Kidney glomerular epithelial cell (primary cell): ENCODE measurements at places on chromosomes 7 and 10.

- DNase-seq: peak; percentile 57
Measured at GRCh38 chr10:70815504-70816219, at the start of gene SGPL1. Gene SGPL1, plus strand, starts transcription at chr10:70815948. Its CDS starts 906 bp downstream, at chr10:70816854.

DNA sequence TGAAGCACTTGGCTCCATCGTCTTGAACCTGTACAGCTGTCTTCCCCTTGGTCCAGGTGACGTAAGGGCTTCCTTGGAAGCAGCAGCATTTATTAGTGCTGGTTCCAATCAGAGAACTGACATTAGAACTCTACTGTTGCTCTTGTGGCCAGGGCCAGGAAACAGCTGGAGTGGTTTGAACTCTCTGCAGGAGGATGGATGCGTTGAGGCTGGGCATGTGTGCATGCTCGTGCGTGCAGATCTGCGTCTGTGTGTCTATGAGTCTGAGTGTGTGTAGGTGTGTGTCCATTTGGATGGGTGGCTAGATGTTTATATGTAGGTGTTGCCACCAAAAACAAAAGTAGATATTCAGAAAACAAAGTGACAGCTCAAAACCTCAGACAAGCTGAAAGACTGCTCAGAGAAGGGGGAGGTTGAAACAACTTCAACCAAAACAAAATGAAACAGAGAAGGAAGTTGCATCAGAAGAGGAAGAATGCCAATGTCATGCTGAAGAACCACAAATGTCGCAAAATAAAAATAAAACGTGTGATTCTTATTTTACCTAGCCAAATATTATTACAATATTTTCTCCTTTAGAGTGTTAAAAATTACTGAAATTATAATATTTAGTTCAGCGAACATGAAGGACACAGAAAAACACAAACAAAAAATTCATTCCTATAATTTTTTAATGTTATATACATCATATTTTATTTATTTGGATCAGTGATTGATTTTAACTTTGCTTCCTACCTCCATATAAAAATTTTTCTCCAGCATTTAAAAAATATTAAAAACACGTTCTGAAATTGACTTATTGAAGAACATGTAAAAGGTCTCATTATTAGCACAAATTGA is 96.1 kb upstream of the MKLN1 start:
- peak; percentile 6 for DNase-seq

DNA sequence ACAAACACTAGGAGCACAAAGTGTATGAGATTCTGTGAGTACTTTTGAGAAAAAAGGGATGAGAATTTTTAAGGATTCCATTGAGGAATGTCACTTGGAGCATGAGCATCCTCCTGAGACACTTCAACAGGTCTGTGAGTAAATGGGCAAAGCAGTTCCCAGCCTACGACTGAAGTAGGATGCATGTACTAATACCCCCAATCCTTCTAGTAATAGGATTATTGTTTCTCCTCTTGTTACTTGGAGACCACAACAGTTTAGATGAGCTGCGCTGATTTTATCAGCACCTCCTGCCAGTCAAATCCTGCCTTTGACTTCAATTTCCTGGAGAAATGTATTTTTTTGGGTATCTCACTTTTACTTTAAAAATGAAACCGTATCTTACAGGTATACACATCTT is 820 bp downstream of the BBS9 start:
- DNase-seq: peak; percentile 12

DNA sequence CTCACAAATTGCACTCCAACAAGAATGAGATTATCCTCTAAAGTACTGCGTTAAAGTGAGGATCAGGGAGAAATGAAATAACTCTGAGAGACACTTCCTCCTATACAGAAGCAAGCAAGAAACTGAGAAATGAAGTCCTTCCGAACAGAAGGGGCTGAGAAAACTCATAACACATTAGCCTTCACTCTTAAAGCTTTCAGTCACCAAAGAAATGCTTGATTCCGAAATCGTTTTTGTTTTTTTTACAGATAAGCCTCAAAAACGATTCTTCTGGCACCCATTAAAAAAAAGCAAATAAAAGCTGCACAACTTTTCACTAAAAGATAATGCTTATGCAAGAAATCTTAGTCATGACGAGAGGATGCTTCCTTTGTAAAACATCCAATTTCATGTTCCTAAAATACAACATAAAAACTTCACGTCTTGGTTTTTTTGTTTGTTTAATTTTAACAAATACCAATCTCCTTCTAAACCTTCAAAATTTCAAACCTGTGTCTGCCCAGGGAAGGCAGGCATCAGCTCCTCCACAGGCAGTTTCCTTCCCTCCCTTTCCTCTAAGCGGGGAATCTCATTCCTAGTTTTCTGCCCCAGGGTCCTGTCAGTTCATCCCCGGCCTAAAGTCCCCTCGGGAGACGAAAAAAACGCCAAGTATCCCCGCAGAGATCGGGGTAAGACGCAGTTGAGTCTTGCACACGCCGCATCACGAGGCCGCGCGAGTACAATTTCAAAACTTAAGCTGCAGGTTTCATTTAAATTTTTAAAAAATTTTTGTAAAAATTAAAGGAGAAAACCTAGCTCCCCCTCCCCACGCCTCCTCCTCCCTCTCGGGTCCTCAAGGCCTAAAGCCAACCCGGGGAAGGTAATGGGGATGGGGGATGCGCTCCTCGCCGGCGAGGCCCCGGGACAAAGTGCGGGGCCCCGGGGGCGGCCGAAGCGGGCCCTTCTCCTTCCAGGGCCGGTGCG is 1.1 kb downstream of the BAZ1B start:
- DNase-seq: peak; percentile 28

DNA sequence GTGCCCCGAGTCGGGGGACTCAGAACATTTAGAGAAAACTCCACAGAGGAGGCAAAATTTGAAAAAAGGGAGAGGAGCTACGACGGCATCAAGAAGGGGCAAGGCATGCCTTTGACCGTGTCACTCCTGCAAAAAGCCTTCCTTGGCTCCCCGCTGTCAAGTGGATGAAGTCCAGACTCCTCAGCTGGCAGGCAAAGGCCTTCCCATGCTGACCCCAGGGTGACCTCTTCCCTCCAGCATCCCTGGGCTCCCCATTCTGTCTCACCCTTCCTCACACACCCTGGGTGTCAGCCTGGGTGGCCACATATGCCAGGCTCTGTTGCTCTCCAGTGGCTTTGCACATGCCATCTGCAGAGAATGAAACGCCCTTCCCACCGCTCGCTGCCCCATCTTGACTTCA is 88.4 kb upstream of the ZMIZ1 start:
- DNase-seq: no peak

- no peak for DNase-seq
Measured at GRCh38 chr10:9068003-9068402, 1013.5 kb downstream of the GATA3 start.

DNA sequence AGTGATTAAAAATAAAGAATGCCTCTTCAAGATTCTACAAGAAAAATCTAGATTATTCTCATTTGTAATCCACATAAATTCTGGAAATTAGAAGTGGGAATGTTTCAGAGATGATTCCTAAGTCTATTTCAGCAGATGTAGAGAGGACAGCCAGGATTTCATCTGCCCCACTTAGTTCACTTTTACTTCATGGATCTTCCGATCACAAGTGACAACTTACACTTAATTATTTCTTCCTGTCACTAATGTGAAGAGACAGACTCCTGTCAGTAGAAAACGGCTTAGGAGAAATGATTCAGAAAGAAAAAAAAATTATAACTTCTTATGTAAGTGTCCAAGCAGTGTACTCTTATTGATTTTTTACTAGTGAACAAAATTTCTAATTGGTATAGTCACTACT is 368.2 kb upstream of the SMIM30 start:
- DNase-seq: no peak

GRCh38 chr10:93495654-93496321 is 624 bp upstream of the CEP55 start:
- no peak for DNase-seq

DNA sequence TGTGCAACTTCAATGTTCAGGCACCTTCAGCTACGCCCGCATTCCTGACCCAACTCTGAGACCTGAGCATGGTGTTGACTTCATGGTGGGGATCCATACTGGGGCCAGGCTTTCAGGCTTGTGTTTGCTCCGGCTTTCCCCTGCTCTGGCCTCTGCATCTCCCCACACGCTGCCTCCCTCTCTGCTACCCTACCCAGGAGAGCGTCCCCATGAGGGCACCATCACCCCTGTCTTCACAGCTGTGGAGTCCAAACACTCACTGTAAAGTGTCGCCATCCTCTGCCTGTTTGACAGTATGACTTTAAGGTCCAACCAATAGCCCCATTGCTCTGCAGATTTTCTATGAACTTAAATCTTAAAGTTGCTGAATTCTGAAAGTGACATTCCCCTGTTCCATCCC is 199.0 kb upstream of the GRB10 start:
- DNase-seq: no peak

DNA sequence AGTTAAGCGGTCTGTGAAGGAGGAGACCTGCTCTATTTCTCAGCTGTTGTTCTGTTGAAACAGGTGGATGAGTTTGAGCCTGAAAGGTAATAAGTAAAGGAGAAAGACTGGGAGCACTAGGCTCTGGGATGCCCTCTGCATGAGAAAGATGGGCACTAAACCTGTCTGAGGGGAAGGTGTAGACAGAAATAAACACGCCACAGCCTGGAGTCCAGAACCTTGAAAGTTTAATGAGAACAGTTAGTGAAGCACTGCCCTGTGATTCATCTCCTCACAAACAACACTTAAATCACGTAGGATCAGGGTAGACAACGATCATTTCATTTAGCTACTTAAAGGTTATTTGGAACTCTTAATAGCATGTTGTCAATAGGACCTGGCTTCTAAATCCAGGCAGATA is 193.1 kb downstream of the PHTF2 start:
- DNase-seq: no peak

DNA sequence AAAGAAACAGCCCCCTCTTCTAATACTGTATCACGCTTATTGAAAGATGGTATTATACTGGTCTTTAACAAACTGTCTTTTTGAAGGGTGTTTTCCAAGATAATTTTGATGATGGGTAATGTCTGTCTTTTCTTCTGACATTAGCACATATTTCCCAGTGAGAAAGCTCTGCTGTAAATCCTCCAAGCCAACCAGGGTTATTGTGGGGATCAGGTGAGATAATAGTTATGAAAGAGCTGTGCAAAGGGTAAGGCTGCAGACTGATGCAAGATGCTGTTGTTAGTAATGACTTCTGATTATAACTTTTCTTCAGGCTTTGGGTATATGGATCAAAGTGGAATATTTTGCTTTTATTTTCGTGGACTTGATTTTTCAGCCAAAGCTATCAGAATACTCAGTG is 581.7 kb downstream of the REEP3 start:
- no peak for DNase-seq

DNA sequence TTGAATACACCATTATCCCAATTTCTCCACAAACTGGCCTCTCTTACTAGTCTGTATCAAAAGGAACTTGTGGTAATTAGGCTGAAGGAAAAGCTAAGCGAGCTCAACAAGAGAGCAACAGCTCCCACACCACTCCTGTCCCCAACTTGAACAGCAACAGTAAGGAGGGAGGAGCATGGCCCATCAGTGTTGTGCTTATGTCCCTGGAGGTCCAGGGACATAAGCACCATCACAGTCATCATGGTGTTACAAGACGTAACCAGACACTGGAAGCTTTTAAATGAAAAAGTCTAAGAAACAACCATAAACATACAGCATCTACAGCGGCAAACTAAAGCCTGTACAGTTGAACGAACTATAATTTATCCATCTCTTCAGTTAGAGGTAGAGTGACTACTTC is 989 bp downstream of the ERLIN1 start:
- DNase-seq: peak; percentile 37

DNA sequence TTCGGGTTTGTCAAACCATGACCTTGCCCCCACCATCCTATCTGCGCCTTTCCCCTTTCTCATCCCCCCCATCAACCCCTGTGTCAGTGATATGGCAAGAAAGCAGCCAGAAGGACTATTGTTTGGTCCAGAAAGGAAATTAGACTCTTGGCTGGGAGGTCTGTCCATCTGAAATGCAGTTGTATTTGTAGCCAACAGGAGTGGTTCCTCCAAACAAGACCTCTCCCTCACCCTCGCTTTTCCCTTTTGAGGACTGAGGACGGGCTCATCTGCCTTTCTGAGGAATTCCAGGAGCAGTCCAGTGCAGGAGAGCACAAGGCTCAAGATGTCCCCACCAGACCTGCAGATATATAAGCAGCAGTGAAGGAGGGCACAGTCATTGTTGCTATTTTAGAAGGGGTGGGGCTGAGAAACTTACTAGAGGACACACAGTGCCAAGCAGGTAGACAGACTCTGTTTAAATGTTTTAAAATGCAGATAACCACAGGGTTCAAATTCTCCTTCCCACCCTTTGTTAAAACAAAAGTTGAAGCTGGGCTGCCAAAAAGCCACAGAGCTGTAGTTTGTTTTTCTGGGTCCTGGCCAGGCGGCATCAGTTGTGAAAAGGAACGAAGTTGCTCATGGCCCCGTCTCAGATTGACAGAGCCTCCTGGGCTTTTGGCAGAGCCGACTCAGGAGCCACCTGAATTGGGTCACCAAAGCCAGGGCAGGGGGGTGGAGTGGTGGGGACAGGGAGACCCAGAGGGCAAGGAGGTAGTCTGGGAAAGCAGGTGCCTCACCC is 37.3 kb downstream of the CYP17A1 start:
- DNase-seq: no peak

DNA sequence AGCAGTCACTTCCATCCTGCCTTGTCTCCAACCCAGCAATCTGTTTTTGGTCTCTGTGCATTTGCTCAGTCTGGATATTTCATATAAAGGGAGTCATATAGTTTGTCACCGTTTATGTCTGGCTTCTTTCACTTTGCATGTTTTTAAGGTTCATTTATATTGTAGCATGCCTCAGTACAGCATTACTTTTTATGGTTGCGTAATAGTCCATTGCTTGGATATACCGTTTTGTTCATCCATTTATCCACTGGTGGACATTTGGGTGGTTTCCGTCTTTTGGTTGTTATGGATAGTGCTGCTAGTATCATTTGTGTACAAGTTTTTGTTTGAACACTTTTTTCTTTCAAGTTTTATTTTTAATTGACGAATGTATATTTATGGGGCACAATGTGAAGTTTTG is 18.2 kb downstream of the TBC1D12 start:
- DNase-seq: no peak

- no peak for DNase-seq
Measured at GRCh38 chr7:101506531-101506930, 122.6 kb downstream of the MYL10 start.

DNA sequence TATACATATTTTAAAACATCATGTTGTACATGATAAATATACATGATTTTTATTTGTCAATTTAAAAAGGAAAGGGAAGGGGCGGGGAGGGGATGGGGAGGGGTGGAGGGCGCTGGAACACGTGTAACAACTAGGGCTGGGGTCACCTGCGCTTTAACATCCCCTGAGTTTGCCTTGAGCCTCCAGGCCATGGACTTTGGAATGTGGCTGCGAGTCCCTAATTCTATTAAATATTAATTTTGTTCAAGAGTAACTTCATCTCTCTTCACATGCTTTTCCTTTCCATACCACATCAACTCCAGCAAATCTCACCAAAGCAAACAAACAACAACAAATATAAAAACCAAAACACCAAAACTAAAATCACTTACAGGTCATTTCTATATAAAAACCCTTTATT is 10.6 kb downstream of the IFIT5 start:
- no peak for DNase-seq

GRCh38 chr7:112669306-112669705 is 120.9 kb downstream of the TMEM168 start:
- DNase-seq: no peak
